NCI-H1048 (cell line): ENCODE measurements at places on chromosomes 16 and 17.

- DNase-seq: no peak
Measured at GRCh38 chr16:86848821-86849220, 270.5 kb downstream of the FOXL1 start.

DNA sequence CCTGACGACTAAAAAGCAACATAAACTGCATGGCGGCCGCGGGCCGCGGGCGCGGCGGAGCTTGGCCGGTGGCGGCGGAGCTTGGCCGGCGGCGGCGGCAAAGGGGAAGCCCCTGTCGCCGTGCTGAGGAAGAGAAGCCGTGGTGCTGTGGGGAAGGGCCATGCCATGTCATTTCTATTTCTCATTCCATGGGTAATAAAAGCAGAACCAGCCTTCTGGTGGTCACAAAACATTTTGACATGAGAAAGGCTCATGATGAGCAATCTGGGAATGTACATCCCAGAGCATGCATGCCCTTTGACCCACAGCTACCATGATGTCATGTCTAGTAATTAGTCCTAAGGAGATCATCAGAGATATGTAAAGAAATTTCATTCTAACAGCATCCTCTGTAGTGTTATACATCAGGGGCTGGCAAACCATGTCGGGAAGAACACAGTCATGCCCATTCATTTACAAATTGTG lies 23.9 kb upstream of the HEATR6 start:
- no peak for DNase-seq

DNA sequence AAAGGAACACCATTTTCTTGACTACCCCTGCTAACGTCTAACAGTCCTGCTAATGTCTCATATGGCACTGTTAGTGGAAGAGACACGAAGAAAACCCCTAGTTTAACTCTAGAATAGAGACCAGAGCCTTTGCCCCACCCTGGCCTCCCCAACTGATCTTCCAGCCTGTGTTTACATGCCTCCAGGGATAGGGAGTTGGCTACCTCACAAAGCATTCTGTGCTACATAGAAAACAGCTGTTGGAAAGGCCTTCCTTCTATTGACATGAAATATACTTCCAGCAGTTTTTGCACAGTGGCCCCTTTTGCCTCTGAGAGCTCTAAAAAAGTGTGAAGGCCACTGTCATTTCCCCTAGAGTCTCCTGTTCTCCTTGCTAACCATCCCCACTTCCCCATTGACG lies 73.1 kb downstream of the ASIC2 start:
- DNase-seq: no peak

GRCh38 chr17:33435721-33436301 lies 142.7 kb upstream of the ASIC2 start:
- DNase-seq: no peak

- DNase-seq: no peak
Measured at GRCh38 chr17:51238255-51238887, 21.5 kb downstream of the MBTD1 start.

GRCh38 chr17:82665217-82665616 lies 17.0 kb upstream of the WDR45B start:
- DNase-seq: no peak

- no peak for DNase-seq
Measured at GRCh38 chr17:43444223-43445008, 39.4 kb upstream of the DHX8 start.

DNA sequence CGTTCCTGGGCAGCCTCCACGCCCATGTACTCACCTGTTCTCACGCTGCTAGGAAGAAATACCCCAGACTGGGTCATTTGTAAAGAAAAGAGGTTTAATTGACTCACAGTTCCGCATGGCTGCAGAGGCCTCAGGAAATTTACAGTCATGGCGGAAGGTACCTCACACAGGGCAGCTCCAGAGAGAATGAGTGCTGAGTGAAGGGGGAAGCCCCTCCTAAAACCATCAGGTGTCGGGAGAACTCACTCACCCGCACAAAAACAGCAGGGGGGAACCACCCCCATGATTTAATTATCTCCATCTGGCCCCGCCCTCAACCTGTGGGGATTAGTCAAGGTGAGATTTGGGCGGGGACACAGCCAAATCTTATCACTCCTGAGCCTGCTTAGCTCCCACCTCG lies 18.2 kb downstream of the RAB40C start:
- DNase-seq: no peak

GRCh38 chr17:70492368-70492767 lies 323.0 kb downstream of the KCNJ2 start:
- no peak for DNase-seq

GRCh38 chr16:86865851-86866662 lies 287.7 kb downstream of the FOXL1 start:
- no peak for DNase-seq

DNA sequence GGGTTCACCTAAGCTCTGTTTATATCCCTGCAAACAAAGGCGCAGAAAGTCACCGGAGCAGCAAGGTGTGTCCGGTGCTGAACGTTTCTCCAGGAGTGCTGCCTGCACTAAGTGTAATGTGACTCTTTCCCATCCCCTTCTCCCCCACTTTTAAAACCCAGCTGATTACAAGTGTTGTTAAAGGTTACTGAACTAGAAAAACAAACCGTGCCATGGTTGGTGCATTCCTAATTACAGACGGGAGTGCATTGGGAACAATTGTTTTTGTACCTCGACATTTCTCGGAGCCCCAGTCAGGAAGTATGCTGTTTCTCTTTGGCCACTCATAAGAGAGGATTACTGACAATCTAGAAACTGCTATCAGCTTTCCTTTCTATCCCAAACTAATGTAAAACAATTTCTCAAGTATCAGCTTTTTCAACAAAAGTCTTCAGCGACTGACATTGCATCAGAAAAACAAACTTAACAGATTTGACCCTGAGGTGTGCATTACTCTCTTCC lies 441.0 kb upstream of the SALL1 start:
- DNase-seq: no peak

DNA sequence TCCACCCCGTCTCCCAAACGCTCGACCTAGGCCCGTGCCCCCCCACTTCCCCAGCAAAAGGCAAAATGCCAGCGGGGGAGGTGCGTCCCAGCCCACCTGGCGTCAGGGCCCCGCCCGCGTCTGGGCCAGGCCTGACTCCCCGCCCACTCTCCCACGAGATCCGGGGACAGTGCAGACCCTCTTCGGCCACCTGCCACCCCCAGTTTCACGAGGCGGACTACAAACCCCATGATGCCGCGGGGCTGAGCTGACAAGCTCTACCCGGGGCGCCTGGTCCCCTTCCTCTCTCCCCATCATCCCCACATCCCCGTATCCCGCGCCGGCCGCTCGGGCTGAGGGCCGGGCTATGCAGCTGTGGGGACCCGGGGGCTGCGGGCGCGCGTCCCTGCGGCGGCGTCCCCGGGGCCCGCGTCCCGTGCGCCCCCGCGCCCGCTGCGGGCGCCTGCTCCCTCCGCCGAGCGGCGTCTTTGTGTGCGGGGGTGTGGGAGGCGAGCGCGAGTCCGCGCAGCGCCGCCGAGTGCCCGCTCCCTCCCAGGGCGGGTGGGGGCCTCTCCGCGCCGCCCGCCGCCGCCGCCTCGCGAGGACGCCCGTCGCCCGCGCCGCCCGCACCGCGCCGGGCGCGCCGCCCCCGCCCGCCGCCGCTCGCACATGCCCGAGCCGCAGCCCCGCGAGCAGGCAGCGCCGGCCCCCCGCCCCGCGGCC lies at the start of gene ANKRD13B:
Gene ANKRD13B, plus strand, starts transcription at position 283 of the 702 bp plus-strand sequence. CDS start 490 bp downstream, outside the sequence.
- DNase-seq: no peak

GRCh38 chr16:31479751-31480150 lies 3.2 kb upstream of the SLC5A2 start:
- no peak for DNase-seq
